ENCODE measurements at places on chromosomes 4 and X.

DNA sequence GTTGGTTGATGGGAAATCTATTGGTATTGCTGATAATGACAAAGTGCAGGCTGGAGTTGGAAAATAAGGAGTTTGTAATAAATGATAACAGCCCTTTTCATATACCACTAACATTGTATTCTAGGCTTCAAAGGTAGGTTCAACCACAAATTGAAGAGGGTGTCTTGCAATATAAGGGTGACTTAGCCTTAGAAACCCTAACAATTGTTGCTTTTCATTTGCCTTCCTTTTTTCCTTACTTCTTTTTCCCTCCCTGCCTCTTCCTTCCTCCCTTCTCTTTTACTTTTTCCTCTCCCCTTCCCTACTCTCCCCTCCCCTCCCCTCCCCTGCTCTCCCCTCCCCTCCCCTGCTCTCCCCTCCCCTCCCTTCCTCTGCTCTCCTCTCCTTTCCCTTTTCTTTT lies 10.9 kb upstream of the AGA start:
- DNase-seq = no peak

GRCh38 chr4:19531906-19532848 lies 719.5 kb upstream of the SLIT2 start:
- DNase-seq = no peak

DNA sequence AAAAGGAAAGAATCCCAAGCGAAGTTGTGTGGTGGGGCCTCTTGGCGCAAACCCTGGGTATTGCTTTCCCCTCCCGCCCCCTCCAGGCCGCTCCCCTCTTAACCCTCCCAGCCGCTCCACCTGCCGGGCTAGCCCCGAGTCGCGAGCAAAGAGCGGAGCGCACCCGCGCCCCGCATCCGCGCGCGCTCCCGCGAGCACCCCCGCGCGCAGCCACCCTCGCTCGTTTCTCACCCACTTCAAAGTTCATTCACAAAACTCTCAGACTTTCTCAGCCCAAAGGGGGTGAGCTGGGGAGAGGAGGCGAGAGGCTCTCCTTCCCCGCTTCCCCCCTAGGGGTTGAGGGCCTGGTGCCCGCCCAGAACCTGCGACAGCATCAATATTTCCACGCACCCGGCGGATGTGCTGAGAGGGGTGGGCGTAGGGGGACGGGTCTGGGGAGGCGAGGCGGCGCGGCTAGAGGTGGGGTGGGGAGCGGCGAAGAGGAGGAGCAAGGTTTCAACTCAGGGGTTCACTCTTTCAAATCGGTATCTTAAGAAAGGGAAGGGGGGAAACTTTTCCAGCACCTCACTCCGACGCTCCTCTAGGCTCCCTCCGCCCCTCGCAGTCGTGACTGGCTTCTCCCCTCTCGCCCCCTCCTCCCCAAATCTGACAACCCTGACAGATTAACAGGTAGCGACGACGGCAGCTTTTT lies 1.8 kb downstream of the MAML3 start:
- DNase-seq = peak; percentile 81

DNA sequence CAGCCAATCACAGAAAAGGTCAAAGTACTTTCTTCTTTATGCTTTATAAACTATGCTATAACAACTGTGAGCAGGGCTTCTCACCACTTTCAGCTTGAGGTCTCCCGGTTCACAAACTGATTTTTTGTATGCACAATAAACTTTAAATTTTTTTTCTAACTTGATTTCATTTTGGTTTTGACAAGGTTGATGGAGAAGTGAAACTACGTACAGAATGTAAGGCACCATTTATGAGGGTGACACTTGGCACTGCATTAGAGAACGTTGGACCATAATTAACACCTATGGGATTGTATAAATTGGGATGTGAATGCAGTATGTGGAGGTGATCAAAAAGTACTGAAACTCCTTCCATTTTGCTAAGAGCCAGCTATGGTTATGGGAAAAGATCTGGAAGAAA lies 857.9 kb upstream of the HTR2C start:
- no peak for DNase-seq

- DNase-seq = no peak
Measured at GRCh38 chr4:17068392-17068791, 169.9 kb upstream of the LDB2 start.

DNA sequence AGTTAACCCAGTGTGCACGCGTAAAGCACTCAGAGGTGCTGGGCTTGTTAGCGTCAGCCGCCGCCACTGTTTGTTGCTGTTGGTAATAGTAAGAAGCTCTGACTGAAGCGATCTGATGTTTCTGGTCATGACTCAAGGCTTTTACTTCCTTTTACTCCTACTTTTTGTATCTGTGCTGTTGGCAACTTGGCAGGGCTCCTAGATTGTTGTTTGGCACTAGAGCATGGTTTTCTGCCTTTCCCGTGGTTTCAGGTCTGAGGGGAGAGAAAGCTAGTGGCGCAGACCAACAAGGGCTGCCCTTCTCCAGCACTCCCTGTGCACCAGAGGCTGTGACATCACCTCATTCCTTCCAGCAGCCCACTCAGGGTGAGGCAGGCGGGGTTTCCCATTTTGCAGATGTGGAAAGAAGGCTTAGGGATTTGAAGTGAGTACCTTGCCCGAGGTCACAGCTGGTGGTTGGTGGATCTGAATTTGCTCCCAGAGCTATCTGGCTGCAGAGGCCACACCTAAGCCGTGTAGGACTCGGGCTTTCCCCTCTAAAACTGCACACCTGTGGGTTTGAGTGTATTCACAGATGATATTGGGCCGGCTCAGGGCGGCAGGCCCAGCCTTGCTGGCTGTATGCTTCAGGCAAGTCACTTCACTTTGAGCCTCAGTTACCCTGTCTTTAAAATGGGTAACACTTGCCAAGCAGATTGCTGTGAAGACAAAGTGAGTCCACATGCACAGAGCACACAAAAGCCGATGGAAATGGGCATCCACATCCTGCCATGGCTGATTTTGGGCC lies 51.2 kb upstream of the TADA2B start:
- DNase-seq = no peak

- DNase-seq = no peak
Measured at GRCh38 chr4:184475096-184475461, 729 bp upstream of the IRF2 start.
